ENCODE measurements at places on chromosomes 3 and 15. TPM values are rescaled to one million over a fixed set of nuclear protein-coding genes. Genes with fewer than 3 reads are reported as not detected.
A peak's percentile ranks its signal among the peaks of the same experiment; 100 is the strongest.

GRCh38 chr15:83515164-83515563 lies 68.0 kb downstream of the SH3GL3 start:
- H3K27me3 ChIP-seq = peaks cover 4% of the 10 kb centered on the region
- no peak overlapping the region for H3K27ac ChIP-seq
- DNase-seq = no peak
- H3K4me3 ChIP-seq = no peak overlapping the region
- H3K4me1 ChIP-seq = no peaks in the 10 kb centered on the region

- peak; percentile 78 for DNase-seq
- H3K4me1 ChIP-seq = peaks cover 38% of the 10 kb centered on the region
- peak overlapping the region; percentile 75 for H3K4me3 ChIP-seq
- H3K27ac ChIP-seq = peak overlapping the region; percentile 88
- peaks cover 15% of the 10 kb centered on the region for H3K36me3 ChIP-seq
Observed at GRCh38 chr15:82146990-82147461, 101.2 kb upstream of the MEX3B start.

- no peak for DNase-seq
- peak overlapping the region; percentile 67 for H3K27ac ChIP-seq
- peaks cover 50% of the 10 kb centered on the region for H3K4me1 ChIP-seq
- H3K27me3 ChIP-seq = no peaks in the 10 kb centered on the region
- peak overlapping the region; percentile 8 for H3K4me3 ChIP-seq
- no peaks in the 10 kb centered on the region for H3K36me3 ChIP-seq
Observed at GRCh38 chr3:107063351-107063750, 313.9 kb upstream of the CCDC54 start.

DNA sequence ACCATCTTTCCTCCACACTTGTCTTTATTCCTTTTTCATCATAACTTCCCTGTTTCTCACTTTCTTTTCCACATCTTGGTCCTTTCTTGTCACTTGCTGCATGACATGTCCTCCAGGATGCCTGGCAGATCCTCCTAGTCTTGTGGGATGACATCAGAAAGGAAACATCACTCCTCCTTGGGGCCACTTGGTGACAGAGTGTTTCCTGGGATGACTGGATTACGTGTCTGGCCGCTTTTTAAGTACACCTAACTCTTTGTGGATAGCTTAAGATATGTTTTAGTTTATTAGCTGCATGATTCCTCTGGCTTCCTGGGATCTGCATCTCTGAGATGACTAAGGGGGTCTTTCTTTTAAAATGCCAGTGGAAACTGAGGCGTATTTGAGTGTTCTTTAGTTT lies 363.5 kb upstream of the FRG2C start:
- no peaks in the 10 kb centered on the region for H3K4me1 ChIP-seq
- peaks cover 16% of the 10 kb centered on the region for H3K27me3 ChIP-seq
- H3K36me3 ChIP-seq = no peaks in the 10 kb centered on the region
- no peak overlapping the region for H3K27ac ChIP-seq

- H3K27ac ChIP-seq = no peak overlapping the region
- no peak for DNase-seq
- peaks cover 15% of the 10 kb centered on the region for H3K27me3 ChIP-seq
Observed at GRCh38 chr15:93040288-93041158, 48.5 kb downstream of the RGMA start.

- H3K27me3 ChIP-seq = no peaks in the 10 kb centered on the region
- no peaks in the 10 kb centered on the region for H3K36me3 ChIP-seq
- peak; percentile 72 for DNase-seq
- peak overlapping the region; percentile 74 for H3K27ac ChIP-seq
- peaks cover 6% of the 10 kb centered on the region for H3K4me1 ChIP-seq
- peak overlapping the region; percentile 87 for H3K4me3 ChIP-seq
Observed at GRCh38 chr3:94004301-94004910, 24.0 kb downstream of the STX19 start.

- H3K36me3 ChIP-seq = no peaks in the 10 kb centered on the region
- no peak overlapping the region for H3K27ac ChIP-seq
- no peak for DNase-seq
- H3K4me1 ChIP-seq = peaks cover 30% of the 10 kb centered on the region
- peaks cover 23% of the 10 kb centered on the region for H3K27me3 ChIP-seq
Observed at GRCh38 chr15:63495780-63496488, 8.5 kb upstream of the USP3 start.

DNA sequence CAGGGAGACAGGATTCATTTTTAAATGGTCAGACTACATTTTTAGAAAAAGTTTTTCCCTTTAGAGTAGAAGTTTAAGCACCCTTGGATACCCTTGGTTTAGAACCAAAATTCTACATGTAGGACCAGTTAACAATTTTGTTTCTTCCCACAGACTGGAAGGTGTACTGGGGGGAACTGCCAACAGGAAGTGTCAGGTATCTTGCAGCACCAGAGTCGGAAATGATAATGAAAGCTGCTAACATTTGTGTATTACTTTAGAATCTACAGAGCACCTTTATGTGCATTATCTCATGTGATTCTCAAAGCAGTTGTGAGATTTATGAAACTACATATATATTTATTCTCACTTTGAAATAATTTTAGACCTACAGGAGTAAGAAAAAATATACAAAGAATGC lies 21.5 kb downstream of the SPRED1 start:
- peaks cover 28% of the 10 kb centered on the region for H3K36me3 ChIP-seq
- H3K4me3 ChIP-seq = no peak overlapping the region
- peaks cover 68% of the 10 kb centered on the region for H3K4me1 ChIP-seq
- no peaks in the 10 kb centered on the region for H3K27me3 ChIP-seq

Gene PARP16
- total RNA-seq = 4.0 TPM

Gene XCR1
- not detected for total RNA-seq

Gene GOLGA8H
- not detected for total RNA-seq
